CD4-positive, alpha-beta T cell treated with Interferon alpha-2 for 1 hour (primary cell): ENCODE measurements at places on chromosomes 6 and 20.

GRCh38 chr6:14231501-14232280, 114.1 kb downstream of the CD83 start:
- DNase-seq: no peak

- no peak for DNase-seq
Measured at GRCh38 chr6:35485402-35485877, 11.4 kb downstream of the TEAD3 start.

- DNase-seq: no peak
Measured at GRCh38 chr6:148329596-148330381, 12.8 kb upstream of the SASH1 start.

DNA sequence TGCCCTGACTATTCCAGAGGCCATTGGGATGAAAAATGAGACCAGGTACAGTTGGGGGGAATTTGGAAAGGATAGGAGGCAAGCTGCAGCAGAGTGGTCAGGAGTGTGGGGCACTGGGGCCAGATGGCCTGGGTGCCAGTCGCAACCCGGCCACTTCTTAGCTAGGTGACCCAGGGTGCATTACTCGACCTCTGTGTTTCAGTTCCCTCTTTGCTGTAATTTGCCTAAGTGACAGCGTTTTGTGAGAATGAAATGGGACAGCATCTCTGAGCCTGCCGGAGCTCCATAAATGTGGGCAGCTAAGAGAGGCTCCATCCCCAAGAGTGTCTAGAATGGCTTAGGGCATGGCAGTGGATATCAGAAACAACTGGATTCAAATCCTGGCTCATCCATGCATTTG, 13.9 kb downstream of the LRFN2 start:
- DNase-seq: no peak

DNA sequence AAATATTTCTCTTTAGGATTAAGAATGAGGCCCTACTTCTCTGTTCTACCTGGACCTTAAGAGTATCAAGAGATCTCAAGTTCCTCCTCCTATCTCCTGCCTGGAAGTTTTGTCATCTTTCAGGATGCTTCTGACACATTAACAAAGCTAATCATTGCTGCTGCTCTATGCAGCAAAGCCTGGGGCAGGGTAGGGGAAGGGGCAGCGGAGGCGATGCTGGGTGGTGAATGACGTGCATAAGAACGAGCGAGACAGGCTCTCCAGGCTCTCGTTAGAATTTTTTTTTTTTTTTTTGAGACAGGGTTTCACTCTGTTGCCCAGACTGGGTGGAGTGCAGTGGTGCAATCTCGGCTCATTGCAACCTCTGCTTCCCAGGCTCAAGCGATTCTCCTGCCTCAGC, 31.2 kb downstream of the FERMT1 start:
- no peak for DNase-seq

GRCh38 chr6:108588586-108588985, 27.9 kb downstream of the FOXO3 start:
- no peak for DNase-seq

- no peak for DNase-seq
Measured at GRCh38 chr6:15574486-15574885, 88.3 kb downstream of the DTNBP1 start.

DNA sequence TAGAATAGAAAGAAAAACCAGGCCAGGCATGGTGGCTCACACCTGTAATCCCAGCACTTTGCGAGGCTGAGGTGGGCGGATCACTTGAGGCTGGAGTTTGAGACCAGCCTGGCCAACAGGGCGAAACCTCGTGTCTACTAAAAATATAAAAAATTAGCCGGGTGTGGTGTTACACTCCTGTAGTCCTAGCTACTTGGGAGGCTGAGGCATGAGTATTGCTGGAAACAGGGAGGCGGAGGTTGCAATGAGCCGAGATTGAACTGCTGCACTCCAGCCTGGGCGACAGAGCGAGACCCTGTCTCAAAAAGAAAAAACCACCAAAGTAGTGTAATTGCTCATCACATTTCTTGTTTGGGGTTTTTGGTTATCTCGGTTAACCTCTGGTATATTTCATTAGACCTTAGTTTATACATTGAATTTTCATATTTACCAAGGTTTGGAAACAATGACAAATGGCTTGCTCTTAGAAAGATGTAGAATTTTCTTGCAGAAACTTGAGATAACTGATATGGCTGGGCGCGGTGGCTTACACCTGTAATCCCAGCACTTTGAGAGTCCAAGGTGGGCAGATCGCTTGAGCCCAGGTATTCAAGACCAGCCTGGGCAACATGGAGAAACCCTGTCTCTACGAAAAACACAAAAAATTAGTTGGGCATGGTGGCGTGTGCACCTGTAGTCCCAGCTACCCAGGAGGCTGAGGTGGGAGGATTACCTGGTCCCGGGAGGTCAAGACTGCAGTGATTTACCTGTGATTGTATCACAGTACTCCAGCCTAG, 14.2 kb downstream of the ITCH start:
- DNase-seq: no peak

DNA sequence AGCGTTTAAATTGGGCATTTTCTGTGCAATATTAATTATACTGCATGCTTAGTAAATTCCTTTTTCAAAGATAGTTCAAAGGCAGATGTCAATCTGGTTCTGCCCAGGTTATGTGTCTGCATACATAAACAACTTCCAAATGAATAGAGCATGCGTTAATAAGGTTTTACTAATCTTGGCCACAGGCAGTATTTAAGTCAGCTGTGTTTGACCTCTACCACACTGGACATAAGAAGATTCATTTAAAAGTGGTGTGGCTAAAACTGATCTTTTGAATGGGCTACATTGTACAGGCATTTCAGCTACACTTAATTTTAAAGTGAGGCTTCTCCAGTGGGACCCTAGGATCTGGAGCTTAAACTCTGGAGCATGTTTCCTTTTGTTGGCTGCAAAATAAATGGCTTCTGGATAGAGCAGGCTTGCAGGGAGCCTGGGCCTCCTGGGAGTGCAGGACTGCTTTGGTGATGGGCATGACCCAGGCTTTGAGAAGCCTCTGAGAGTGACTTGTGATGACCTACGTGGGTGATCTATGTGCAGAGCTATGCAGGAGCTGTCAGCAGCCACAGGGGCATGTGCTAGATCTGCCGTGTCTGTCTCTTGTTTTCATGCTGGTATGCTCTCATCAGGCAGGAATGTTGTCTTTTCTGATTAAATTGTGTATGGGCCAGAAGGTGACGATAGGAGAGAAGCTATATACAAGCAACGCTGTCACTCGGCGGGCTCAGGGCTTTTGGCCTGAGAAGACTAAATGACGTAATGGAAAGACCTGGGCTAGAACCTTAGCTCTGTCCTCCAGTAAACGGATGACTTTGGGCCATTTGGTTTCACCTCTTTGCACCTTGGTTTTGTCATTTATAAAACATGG, 331.2 kb downstream of the QKI start:
- no peak for DNase-seq

- DNase-seq: no peak
Measured at GRCh38 chr6:134995536-134995935, 45.6 kb upstream of the ALDH8A1 start.

- no peak for DNase-seq
Measured at GRCh38 chr6:112549749-112550148, 202.6 kb downstream of the RFPL4B start.

GRCh38 chr6:84921891-84922290, 157.5 kb upstream of the TBX18 start:
- no peak for DNase-seq

DNA sequence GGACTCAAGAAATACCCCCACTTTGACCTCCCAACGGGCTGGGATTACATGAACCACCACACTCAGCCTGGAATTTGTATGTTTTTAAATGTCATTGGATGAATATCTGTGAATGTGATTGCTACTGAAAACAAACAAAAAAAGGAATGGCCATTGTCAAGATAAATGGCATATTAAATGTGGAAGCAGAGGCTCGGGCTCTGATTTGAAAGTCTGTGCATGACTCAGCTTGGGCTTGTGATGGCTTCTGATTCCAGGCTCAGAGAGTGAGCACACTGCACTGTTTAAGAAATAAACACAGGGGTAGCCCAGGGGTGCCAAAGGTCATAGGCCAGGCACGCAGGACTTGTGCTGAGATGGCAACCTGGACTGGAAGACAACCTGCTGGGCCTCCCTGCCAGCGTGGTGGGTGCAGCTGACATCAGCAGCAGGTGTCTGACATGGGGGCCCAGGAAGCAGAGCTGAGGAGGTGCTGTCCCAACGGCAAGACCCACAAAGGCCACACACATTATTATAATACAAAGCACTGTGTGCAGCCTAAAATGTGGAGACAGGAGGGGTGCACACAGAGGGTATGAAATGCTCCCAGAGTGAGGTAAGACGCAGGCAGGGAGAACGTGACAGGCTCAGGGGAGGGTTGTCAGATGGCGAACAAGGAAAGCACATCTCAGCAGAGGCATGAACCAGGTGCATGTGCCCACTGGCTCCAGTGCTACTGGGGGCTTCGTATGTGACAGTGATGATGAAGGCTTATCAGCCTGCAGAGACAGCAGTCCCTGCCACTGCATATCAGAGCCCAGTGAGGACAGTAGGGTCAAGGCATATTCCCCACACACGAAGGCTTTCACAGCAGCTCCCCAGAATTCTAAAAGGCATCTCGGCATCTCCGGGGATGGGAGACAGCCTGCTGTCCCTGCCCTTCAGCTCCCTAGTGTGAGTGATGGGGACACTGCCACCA, 169.4 kb downstream of the SYNDIG1 start:
- no peak for DNase-seq

GRCh38 chr6:96781557-96781956, 55.7 kb downstream of the GPR63 start:
- DNase-seq: no peak

DNA sequence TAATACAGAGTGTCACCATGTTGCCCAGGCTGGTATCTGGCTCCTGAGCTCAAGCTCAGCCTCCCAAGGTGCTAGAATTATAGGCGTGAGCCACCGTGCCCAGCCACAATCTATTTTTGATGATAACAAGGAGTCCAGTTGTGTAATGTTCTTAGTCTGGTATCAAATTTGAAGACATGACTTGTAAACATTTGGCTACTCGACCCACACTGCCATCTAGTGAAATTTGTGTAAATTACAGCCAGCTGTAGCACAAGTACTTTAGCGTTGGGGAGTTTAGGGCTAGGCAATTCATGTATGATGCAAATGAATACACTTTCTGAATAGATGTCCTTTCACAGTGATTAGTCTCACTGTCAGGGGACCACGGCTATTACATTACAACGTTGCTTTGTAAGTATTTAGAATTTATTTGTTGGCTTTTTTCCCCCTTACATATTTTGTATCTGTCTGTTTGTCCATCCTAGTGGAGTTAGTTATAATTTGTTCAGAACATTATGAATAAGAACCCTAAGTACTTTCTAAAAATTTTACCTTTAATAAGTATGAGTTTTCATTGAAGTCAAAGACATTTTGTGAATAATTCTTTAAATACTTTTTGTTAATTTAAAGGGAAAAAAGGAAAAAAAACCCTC, 139.7 kb downstream of the PRDM13 start:
- DNase-seq: peak; percentile 48

GRCh38 chr6:40205801-40206200, 271.5 kb upstream of the MOCS1 start:
- DNase-seq: no peak

- peak; percentile 88 for DNase-seq
Measured at GRCh38 chr6:106520711-106521401, 108.4 kb downstream of the RTN4IP1 start.

- no peak for DNase-seq
Measured at GRCh38 chr6:39653612-39654011, 71.6 kb downstream of the KIF6 start.

DNA sequence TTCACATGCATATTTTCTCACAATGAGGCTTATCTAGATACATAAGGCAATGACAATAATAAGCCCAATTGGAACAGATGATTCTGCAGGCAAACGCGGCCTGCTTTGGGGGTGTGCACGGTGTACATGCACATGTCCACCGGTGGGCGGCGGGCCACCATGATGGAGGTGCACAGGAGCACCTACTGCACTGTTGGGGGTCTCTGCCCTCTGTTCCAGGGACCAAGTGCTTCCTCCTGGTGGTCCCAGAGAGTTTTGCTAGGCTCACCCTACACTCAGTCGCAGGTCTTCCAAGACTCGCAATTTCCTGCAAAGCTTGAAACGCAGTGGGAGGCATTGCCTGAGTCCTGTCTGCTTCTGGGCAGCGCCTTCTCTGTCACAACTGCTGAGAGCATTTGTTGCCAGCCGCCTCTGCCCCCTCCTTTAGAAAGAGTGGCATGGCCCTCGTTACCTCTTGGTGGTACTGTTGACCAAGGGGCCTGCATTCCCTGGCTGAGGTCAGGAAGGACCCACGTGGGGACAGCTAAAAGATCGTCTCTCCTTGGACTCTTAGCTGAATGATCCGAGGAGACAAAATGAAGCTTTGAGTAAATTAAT, 135.3 kb downstream of the ERMARD start:
- DNase-seq: no peak

GRCh38 chr20:61821735-61822134, 243.9 kb downstream of the TAF4 start:
- DNase-seq: no peak

DNA sequence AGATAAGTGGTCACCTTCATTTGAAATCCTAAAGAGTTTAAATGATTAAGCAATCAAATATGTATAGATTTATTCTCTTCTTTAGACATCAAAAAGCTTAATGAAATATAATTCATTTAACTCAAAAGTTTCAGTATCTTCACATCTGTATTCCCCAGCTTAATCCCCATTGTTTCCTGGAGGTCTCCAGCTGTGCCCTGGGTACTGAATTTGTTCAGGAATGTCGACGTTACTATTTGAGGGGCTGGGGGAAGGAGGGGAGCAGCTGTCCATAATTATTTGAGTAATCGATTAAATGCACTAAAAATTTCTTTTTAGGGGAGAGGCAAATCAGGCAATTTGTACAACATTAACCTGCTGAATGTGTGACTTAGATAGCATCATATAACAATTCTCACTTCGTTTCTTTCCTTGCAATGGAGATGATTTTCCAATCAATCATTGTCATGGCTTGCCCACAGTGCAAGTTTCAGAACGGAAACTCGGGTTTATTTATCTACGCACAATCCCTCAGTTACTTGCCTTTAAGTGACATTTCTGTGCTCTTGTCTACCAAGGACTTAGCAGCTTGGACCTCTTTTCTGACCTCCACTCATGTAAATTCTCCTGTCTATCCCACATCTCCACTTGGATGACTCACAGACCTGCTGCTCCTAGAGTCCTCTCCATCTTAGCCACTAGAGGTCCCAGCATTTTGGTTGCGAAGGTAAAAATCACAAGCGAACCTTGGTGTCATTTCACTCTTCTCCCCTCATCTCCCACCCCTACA, 3.9 kb downstream of the DOK5 start:
- no peak for DNase-seq

GRCh38 chr20:9460518-9460917, 53.9 kb upstream of the LAMP5 start:
- DNase-seq: no peak

DNA sequence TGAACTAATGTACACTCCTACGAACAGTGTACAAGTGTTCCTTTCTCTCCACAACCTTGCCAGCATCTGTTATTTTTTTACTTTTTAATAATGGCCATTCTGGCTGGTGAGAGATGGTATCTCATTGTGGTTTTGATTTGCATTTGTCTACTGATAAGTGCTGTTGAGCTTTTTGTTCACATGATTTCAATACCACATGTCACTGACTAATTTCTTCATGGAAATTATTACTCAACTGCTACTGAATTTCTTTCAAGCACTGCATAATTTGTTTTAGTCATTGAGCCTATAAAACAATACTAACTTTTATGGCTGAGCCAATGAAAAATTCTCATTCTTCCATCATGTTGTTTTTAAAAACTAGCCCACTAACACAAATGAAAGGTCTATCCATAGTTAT, 115.4 kb downstream of the FRK start:
- DNase-seq: no peak
